ENCODE measurements at places on chromosomes 5 and 9.

- DNase-seq = no peak
Measured at GRCh38 chr9:101463397-101463796, 27.8 kb upstream of the ALDOB start.

DNA sequence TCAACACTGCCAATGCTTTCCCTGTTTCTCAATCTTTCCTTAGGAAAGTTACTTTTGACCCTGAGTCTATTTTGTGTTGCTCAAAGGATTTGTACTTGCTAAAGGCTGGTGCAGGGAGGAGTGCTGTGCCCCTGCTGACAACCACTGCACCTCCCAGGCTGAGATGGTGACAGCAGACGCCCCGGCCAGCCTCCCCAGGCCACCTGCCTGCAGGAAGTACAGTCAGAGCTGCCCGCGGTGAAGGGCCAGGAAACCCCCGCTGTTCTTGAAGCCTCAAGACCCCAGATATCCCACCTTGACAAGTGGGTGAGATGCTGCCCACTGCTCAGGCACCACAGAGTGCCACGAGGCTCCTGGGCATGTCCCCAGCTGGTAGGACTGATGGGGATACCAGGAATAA, 44.2 kb upstream of the CKMT2 start:
- DNase-seq = no peak

- DNase-seq = peak; percentile 78
Measured at GRCh38 chr5:157222506-157223230, 42.0 kb downstream of the ITK start.

GRCh38 chr9:131728546-131728910, 11.3 kb downstream of the RAPGEF1 start:
- no peak for DNase-seq

GRCh38 chr5:449151-449550, 6.2 kb downstream of the EXOC3 start:
- no peak for DNase-seq

DNA sequence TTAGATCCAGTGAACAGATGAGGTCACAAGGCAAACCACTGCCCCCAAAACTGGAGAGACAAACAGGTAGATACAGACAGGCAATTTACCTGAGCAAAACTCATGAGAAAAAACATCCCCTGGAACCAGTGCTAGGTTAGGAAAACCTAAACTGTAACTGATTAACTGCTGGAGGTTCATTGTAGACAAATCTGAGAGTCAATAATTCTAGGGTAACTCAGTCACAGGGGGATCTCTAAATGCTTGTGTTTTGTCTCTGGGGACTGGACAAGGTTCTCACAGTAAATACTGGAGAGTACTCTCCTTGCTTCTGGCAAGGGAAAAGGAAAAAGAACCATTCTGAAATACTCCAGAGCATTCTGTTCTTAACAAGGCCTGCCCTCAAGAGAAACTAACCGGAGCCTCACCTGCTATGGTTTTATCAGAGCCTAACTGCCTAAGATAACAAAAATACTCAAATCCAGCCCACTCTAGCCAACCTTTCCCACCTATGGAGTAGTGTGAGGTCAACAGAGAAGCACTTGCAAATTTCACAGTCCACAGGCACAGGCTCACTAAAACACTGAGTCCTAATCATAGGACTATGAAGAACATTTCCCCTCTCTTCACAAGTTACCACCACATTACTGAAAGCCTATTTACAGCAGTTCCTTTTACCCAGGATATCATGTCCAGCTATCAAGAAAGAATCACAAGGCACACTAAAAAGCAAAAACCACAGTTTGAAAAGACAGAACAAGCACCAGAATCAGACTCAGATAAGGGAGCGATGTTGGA, 139.9 kb upstream of the ACOT12 start:
- no peak for DNase-seq

GRCh38 chr5:150791536-150791935, 13.0 kb downstream of the SMIM3 start:
- DNase-seq = no peak

GRCh38 chr5:1175801-1176472, 25.5 kb upstream of the SLC6A19 start:
- DNase-seq = no peak

GRCh38 chr5:77218263-77218662, 7.8 kb downstream of the PDE8B start:
- no peak for DNase-seq

GRCh38 chr5:59485107-59485506, 408.4 kb downstream of the PDE4D start:
- DNase-seq = peak; percentile 55

- no peak for DNase-seq
Measured at GRCh38 chr9:1938675-1939170, 76.4 kb upstream of the SMARCA2 start.

DNA sequence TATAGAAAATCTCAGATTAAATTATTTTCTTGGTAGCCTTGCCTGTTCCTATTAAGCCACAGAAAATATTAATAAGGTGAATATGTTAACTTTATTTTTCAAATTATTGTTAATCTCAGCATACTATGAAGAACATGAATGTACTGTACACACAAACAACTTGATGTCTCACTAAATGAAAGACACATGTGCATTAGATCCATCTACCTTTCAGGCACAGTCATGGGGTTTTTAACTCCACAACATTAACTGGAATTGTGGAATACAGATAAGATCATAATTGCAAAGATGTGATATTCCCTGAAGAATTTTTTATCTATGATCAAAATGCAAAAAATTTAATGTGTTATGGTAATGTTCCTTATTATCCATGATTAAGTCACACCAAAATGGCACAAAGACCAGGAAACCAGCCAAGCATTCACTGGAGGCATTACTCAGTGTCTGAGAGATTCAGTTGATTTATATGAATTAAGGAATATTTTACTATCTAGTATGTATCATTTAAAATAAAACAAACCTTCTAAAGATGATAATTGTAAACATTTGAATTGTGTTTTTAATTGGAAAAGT, 150.0 kb upstream of the VCAN start:
- peak; percentile 59 for DNase-seq

DNA sequence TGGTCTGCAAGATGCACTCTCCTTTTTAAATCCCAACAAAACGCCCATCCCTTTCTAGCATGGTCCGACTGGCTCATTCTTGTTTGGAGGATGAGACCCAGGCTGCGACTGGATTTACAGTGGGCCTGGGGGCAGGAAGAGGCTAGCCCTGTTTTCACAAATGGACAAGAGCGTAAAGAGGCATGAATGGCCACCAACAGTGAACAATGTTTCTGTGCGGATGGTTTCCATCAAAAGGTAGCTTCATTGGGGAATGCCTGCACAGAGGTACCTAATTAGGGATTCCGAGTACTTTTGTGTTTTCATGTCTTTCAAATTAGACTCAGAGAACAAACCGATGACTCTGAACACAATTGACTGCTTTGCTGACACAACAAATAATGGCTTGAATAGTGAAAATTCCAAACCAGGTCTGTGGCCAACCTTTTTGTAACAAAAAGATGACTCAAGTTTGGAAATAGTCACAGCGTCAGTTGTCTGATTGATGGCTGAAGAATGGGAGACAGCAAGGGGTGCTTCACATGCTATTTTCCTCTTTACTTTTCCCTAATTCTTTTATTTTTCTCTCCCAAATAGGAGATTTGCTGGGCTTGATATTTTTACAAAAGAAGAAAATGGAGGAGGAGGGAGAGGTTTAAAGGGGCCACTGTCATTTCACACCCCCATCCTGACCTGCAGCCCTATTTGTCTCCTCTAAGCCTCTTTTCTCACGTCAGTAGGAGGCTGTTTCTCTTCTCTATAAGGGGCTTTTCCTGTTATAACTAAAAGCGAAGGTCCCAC, 208.1 kb upstream of the S1PR3 start:
- DNase-seq = no peak

DNA sequence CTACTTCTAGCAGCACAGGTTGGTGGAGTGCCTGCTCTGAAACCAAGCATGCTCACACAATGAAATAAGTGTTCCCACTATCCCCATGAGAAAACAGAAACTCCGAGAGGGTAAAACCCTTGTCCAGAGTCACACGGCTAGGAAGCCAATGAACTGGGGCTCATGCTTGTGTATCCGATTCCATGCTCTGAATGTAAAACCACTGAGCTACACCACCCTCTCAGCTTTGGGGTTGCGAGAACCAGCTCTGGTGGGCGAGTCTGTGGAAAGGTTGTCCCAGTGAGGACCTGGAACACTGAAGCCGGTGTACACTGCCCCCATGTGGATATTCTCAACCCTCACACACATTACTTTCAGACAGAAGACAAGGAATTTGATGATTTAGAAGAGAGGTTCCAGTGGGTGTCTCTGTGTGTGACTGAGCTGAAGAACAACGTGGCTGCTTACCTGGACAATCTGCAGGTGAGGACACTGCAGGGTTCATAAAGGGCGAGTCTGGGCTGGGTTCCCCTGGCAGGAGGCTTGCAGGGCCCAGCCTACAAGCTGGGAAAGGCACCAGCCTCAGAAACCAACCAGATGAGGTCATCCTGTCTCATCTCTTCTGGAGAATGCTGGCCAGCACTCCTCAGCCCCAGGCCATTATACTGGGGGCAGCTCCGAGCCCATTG, 37.4 kb downstream of the ARHGEF37 start:
- DNase-seq = no peak

GRCh38 chr9:127844821-127845359, 9.6 kb downstream of the ENG start:
- no peak for DNase-seq

DNA sequence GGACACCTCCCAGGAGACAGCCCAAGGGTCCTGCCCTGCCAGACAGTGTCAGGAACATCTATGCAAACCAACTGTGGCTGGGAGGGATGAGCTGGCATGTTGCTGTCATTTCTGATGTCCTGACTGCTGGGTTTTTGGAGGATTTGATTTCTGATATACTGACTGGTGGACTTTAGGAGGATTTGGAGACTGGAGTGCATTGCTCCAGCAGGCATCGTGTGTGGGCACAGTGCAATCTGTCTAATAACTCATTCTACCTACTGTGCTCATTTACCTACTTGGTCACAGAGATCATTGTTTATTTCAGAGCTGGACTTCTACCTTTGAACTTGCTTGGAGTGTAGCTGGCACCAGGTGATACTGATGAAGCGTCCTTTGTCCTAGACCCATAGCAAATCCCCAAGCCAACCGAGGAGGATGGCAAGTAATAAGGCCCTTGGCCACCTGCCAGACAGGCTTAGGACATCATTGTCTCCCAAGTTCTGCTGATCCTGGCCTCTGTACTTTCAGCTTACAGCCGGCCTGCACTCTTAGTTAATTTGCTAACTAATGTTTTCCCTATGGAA, 124.3 kb upstream of the ICE1 start:
- DNase-seq = no peak
